ENCODE measurements at places on chromosomes 3 and 15.

DNA sequence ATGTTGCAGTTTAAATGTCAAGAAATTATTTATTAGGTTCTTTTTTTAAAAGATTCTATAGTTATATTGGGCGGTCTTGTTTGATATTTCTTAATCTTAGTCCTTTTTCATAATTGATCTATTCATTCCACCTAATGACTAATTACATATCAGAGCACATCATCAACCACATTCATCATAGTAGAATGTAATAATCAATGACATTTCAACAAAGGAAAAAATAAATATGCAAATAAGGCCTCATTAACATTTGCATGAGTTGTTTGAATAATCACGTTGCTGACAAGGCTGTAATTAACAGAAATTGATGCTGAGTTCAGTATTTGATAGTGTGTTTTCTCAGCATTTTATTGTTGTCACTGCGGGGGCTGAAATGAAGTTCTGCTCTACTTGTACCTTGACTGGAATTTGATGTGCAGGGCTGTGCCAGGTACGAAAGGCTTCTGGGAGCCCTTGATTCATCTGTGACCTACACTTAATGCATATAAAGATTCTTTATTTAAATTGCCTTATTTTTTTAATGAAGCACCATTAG, 215.7 kb downstream of the TCF12 start:
- no peak for DNase-seq

GRCh38 chr15:66635817-66636216, 66.2 kb upstream of the SMAD6 start:
- no peak for DNase-seq

GRCh38 chr15:101177866-101178265, 74.0 kb downstream of the CHSY1 start:
- DNase-seq, result no peak

GRCh38 chr3:32334675-32335074, 57.0 kb upstream of the CMTM7 start:
- DNase-seq, result no peak

- DNase-seq, result no peak
Measured at GRCh38 chr15:81029414-81030300, 28.9 kb downstream of the TLNRD1 start.

GRCh38 chr3:35709691-35710090, 70.4 kb downstream of the ARPP21 start:
- no peak for DNase-seq

- no peak for DNase-seq
Measured at GRCh38 chr3:122533931-122534334, 19.2 kb upstream of the KPNA1 start.

DNA sequence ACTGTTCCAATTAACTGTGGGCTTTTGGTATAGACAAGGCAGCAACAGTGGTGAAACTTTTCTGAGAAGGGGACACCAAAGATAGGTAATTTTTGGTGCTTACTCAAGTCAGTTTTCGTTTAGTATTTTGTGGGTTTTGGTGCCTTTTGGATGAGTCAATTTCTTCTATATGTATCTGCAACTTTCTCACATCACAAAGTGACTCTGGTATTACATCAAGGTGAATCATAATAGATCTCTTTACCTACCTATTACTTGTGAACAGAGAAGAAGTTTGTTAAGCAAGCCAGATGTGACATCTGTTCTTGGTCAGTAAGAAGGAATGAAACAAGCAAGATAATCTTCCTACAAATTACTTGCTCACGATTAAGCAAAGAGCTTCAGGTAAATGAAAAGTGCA, 732.4 kb upstream of the DPPA4 start:
- no peak for DNase-seq

DNA sequence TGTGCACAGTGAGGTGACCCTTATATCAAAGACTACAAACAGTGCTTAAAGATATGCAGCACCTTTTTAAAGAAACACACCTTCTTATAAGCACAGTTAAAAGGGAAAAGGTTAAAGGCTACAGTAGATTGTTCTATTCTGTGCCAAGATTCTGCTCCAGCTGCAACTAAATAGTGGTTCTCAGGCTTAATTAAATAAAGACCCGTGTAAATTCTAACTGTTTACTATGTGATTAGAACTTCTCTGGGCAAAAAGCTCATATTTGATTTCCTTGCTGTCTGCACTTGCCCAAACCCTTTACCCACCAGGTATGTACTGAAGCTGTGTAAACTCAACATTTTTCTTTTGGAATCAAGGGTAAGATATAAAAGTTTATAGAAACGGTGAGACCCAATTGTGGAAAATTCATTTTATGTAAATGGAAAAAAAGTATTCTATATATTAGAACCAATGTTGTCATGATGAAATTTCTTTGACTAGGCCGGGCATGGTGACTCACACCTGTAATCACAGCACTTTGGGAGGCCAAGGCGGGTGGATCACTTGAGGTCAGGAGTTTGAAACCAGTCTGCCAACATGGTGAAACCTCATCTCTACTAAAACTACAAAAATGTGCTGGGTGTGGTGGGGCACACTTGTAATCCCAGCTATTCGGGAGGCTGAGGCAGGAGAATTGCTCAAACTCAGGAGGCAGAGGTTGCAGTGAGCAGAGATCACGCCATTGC, 230.6 kb downstream of the MECOM start:
- no peak for DNase-seq

- DNase-seq, result no peak
Measured at GRCh38 chr15:67732671-67733374, 92.5 kb upstream of the SKOR1 start.

DNA sequence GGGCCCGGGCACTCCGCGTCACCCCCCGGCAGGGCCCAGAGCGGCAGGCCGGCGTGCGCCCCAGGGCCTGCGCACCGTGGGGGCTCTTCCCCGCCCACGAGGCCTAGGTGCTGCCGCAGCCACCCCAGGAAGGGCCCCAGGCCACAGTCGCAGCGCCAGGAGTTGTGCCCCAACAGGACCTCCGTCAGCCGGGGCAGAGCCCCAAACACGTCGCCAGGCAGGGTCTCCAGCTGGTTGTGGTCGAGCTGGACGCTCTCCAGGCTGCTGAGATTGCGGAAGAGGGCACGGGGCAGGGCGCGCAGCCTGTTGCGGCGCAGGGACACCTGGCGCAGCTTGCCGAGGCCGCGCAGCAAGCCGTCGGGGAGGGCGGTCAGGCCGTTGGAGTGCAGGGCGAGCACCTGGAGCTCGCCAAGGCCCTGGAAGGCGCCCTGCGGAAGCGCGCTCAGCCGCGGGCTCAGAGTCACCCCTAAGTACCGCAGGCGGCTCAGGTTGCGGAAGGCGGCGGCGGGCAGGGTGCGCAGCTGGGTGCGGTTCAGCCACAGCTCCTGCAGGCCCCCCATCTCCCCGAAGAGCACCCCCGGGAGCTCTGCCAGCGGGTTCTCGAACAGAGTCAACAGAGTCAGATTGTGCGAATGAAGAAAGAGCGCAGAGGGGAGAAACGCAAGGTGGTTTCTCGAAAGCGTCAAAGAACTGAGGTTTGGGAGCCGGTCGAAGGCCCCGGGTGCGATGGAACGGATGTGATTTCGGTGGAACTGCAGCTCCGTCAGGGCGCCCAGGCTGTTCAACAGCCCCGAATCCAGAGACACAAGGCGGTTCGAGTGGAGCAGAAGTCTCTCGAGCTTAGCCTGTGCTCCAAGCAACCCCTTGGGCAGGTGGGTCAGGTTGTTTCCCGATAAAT, 2.0 kb downstream of the GP5 start:
- DNase-seq, result no peak

DNA sequence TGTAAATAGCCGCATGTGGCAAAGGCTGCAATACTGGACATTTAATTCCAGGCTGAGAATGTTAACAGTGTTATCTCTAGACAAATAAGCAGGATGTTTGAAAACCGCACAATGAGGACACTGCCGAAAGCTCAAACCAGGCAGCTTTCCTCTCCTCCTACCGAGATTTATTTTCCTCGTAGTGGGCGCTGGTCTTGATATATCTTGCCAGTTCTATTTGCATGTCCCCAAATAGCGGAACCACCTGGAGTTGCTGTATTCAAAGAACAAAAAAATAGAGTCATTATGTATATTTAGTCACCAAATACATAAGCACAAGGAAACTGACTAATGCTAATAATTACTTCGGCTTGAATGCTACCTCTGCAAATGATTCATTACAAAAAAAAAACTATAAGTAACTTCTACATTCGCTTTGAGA, 46.5 kb downstream of the CYFIP1 start:
- no peak for DNase-seq

DNA sequence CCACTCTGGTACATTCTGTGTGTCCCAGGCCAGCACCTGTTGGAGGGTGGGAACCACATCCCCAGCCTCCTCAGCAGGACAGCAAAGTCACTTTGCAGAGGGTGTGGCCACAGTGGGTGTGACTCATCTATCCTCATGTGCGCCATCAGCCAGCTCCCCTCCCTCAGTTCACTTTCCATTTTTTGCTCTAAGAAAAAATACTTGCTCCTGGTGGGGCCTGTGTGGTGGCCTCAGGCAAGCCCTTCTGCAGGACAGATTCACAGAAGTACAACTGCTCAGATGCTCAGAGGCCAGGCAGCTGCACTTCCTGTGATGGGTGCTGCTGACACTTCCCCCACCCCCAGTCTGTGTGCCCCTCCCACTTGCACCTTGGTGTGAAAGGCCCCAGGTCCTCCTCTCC, 78.3 kb upstream of the ALDH1L1 start:
- DNase-seq, result no peak

DNA sequence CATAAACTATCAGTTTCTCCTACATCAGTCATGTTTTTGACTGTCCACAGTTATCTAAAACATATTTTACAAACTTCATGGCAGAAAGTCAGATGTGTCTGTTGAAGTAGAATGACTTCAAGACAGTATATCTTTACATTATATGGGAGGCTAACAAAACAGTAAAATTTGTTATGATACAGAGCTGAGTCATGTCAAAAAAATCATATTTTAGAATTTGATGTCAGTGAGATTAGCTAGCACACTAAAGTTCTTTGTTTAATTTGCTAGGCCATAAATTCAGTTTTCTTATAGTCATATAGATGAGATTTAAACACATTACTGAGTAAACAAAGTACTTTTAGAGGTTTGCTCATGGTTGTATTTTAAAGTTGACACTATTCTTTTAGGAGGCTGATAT, 80.3 kb upstream of the IGSF10 start:
- DNase-seq, result no peak

GRCh38 chr3:131494706-131495105, 8.1 kb downstream of the MRPL3 start:
- no peak for DNase-seq

- DNase-seq, result no peak
Measured at GRCh38 chr3:133463347-133463860, 63.5 kb downstream of the BFSP2 start.

- DNase-seq, result no peak
Measured at GRCh38 chr3:144564011-144564410, 592.4 kb downstream of the DIPK2A start.

DNA sequence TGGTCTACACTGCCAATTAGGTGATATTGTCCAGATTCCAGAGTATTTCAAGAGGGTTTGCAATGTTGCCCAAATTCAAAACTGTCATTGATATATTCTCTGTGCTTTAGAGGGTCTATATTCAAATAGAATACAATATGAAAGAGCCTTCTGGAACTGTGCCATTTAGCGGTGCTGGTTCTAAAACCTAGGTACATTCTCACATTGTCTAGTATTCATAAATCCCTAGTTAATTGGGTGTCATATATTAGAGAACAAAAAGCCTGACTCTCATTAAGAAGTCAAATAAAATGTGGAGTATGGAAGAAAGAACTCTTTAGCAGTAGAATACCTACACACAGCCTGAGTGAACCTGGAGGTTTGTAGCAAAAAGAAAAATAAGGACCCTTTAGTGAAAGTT, 447.9 kb downstream of the CNTN6 start:
- no peak for DNase-seq

- DNase-seq, result no peak
Measured at GRCh38 chr3:10041034-10041433, 14.8 kb downstream of the FANCD2 start.

DNA sequence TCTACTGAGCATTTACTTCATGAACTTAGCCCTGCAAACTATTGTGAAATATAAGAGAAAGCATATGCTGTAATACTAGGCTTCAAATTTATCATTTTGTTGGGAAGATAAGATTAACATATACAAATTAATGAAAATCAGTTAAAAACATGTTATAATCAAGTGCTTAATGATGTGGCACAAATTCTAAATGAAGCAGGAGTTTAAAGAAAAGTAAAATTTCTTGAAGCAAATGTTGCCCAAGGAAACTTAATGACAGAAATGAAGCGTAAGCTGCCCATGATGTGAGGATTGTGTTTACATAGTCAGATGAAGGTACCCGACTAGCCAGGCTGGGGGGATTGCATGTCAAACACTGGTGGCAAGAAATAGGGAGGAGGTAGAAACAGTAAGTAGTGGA, 103.1 kb upstream of the GAP43 start:
- DNase-seq, result no peak

DNA sequence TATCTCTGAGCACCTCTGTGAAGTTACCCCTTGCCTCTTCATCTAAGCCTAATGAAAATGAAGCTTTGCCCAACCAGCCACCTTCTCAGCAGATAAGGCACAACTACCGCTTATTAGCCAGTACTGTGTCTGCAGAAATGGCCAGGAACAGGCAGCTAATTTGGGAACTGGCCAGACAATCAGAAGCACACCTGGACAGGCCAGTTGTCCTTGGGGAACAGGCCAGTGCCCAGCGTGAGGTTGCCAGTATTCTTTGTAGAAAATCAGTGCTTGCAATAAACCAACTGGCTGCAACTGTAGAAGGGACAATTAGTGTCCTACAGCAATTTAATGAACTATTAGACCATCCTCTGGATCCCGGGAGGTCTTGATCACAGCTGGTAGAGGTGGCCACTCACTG, 10.4 kb upstream of the TMEM87A start:
- DNase-seq, result no peak

DNA sequence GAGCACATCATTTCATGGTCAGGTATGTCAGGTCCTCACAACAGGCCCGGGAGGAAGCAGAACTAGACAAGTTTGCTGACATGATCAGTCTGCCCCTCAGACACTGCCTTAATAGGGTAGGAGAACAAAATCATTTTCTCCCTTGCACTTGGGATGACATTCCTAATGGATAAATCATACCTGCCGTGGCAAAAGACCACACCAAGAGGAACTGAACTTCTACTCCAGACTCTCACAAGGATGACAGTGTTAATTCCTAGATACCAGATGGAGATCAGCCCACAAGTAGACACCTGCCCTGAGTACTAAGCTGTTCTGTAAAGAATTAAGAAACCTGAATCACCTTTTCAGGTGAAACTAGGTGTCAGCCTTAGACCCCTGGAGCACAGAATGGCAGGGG, 19.5 kb downstream of the SIAH2 start:
- no peak for DNase-seq

- no peak for DNase-seq
Measured at GRCh38 chr3:132088291-132088690, 53.5 kb upstream of the CPNE4 start.

DNA sequence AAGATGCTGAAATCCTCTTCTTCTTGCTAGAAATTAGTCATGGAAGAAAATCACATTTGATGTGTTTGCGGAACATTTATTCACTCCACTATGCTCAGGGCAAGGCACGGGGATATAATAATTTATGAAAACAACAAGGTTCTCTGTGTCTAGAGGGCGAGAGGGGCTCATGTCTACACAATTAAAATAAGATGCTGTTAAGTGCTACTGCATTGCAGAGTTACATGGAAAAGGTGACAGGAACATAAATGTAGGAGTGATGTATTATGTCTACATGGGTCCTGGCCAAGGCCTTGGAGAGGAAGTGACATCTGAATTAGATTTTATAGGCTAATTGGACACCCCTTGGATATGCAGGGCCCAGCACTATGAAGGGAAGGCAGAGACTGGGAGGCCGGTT, 96.1 kb downstream of the SV2B start:
- DNase-seq, result no peak

GRCh38 chr3:166388321-166388720, 551.1 kb upstream of the BCHE start:
- no peak for DNase-seq

Measured in SHP77 (cell line).